ENCODE measurements at places on chromosomes 12 and 14.

DNA sequence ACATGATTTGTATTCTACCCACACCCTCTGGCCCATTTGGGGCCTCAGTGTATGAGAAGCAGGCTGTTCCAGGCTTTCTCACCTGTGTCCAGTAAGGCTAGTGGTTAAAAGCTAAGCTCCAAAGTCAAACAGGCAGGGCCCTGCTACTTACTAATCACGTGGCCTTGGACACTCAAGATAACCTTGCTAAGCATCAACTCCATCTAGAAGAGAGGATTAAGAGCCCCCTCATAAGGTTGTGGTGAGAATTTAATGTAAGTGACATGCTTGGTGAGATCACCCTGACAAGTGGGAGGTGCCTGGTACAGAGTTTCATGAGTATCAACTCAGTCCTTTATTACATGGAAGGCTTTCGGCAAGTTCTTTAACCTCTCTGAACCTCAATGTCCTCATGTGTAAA is 17.8 kb downstream of the ACSM4 start:
- no peak for DNase-seq

GRCh38 chr12:105226219-105226618 is 9.8 kb downstream of the APPL2 start:
- no peak for DNase-seq

- peak; percentile 29 for DNase-seq
Observed at GRCh38 chr12:111298582-111299436, 70.1 kb downstream of the PHETA1 start.

- no peak for DNase-seq
Observed at GRCh38 chr12:45402288-45402687, 186.4 kb downstream of the ANO6 start.

DNA sequence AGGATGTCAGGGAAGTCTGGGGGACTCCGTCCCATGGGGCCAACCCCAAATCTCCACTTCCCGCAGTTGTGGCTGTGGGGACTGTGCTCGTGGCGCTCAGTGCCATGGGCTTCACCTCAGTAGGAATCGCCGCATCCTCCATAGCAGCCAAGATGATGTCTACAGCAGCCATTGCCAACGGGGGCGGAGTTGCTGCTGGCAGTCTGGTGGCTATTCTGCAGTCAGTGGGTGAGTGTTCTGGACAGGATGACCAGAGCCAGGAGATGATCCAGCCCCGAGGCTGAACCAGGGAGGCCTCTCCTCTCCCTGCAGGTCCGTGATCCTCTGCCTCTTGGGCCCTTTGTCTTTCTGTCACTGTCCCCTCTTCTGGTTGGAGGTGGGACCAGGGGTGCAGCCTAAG is 8.8 kb upstream of the IFI27 start:
- DNase-seq = no peak

DNA sequence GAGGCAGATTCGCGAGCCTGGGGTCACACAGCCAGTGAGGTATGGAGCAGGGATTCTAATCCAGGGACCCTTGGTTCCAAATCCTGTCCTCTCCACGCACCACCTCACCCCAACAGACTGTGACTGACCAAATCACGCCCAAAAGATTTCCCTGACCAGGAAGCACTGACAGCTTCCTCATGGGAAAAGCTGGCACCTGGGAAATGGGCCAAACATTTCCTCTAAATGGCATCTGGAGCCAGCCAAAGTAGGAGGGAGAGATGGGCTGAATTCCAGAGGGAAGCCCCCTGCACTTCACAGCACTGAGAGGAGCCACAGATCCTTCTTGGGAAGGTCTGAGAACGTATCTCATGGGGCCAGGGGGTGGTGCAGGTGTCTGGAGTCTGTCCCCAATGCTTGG is 28.8 kb downstream of the CCDC92 start:
- no peak for DNase-seq

DNA sequence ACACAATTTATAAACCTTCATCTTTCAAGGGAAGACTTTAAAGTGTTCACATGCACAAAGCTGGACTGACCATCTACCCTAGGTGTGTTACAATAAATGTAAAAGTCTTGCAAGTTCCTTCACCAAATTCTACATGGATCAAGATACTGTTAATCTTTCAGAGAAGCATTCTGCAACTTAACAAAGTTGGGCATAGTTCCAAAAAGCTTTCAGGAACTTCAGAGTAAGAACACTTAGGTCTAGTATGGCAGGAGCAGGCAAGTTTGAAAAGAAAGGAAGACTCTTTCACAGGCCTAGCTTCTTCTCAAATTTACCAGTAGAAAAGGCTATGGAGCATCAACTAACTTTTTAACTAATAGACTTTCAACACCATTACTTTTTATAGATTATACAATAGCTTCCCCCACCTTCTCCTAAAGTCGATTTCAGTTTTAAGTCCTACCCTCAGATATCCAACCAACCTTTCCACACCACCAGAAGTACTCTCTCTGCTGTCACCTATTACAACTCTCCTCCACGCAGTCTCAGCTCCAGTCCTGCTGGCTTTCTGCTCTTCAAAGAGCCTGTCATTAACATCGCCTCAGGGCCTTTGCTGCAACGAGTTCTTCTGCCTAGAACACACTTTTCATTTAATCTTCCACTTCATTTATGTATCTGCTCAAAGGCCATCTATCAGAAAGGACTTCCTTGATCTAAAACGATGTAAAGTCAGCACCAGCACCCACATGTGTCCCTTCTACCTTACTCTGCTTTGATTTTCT is 333.9 kb downstream of the CEP128 start:
- DNase-seq = no peak

GRCh38 chr12:109944561-109945359 is 44.7 kb downstream of the TCHP start:
- no peak for DNase-seq

DNA sequence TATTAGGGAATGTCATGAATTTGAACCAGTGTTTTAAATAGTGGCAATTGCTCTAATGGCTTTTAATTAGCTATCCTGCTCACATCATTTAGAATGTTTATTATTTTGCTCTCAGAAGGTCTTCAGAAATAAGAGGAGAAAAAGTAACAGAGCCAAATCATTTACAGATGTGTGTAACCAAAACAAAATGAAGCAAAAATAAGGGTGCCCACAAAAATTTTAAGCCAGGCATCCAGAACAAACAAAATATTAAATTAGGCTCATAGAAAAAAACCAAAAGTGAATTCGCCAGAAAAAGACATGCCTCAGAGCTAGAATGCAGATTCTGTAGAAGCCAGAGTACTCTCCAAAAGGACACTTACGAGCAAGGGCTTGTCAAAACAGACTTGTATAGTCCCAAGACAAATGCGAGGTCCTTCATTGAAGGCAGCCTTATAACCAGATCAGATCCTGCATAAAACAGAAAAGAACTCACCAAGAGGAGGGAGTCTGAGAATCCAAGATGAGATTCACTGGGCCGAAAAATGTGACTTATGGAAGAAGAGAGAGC is 20.2 kb upstream of the SERPINA1 start:
- no peak for DNase-seq

- DNase-seq = no peak
Observed at GRCh38 chr12:11879306-11879705, 191.4 kb upstream of the BCL2L14 start.

DNA sequence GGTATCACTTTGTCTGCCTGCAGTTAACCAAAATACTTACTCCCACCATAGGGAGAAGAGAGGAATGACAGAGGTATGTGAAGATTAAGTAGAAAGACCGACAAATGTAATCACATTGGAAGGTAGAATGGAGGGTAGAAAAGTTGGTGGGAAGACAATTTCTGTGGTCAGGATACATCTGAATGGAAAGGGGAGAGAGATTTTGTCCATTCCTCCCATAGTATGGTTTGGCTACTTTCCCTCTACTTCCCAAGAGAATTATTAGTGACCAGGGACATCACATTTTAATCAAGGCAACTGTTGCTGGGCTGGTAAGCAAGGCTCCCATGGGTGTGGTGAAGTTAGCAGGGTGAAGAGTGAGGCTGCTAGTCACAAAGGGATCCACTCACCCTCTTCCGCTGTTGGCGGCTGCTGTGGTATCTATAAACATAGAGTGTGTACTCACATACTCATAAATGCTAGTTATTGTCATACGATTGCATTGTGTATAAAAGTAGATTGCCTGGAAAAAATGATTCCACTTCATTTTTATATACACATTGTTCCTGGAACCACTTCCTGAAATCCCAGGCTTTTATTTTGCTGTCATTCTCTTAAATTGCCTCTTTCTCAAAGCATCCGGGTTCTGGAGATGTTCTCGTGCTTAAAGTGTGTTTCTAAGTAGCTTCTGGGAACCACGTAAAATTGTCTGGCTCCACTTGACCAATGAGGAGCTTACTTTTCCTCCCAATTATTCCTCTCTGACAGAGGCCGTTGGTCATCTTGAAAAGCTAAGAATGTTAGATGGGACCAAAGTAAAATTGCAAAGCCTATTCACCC is 413.1 kb downstream of the ZFP36L1 start:
- DNase-seq = no peak

DNA sequence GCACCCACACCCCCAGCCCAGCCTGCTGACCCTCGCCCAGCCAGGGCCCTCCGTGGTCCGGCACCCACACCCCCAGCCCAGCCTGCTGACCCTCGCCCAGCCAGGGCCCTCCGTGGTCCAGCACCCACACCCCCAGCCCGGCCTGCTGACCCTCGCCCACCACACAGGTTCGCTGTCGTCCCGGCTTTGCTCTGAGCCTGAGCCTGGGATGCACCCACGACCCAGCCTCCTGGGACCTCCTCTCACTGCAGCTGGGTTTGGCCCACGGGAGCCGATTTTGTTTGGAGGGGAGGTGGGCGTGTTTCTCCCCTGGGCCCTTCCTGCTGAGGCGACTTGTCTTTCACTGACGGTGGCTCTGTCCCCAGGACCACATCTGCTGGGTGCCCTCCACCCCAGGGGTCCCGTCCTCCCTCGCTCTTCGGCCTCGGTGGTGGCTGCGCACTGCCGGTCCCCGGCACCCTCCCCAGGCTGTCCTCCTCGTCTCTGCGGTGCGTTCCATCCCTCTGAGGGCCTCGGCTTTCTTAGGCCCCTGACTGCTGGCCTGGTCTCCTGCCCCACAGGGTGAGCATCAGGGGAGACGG is 83.8 kb downstream of the GALNT9 start:
- DNase-seq = no peak

DNA sequence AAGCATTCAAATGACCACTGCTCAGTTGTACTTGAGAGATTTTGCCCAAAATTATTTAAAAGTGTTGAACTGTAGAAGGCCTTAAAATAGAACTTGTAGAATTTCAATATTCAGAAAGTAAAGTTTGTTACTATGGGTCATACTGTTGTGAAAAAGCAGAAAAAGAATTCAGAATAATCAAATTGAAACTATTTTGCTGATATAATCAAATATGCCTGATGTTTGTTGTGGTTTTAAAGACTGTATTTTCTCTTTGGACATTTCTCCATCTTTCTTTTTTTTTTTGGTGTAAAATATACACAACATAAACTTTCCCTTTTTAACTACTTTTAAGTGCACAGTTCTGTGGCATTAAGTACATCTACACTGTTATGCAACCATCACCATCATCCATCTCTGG is 374.7 kb downstream of the APAF1 start:
- DNase-seq = no peak

- no peak for DNase-seq
Observed at GRCh38 chr12:107992870-107993451, 136.1 kb upstream of the WSCD2 start.

GRCh38 chr12:57473886-57474285 is 5.8 kb downstream of the ARHGAP9 start:
- DNase-seq = no peak

DNA sequence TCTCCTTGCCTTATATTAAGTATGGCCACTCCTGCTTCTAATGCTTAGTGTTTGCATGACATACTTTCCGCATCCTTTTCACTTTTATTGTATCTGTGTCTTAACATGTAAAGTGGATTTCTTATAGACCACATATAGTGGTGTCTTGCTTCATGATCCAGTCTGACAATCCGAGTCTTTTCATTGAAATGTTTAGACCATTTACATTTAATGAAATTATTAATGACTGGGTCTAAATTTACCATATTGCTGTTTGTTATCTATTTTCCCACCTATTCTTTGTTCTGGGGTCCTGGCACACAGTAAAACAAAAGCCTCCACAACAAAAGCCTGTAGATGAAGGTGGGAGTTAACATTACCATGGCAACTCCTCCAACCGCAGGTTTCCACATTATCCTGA is 22.9 kb downstream of the ERH start:
- DNase-seq = no peak

- DNase-seq = no peak
Observed at GRCh38 chr12:32047357-32048212, 59.1 kb upstream of the BICD1 start.

GRCh38 chr14:30443368-30444007 is 115.5 kb upstream of the G2E3 start:
- no peak for DNase-seq

- DNase-seq = no peak
Observed at GRCh38 chr14:104972301-104973134, 5.7 kb downstream of the AHNAK2 start.

- DNase-seq = no peak
Observed at GRCh38 chr12:95548056-95548538, 3.2 kb downstream of the USP44 start.

DNA sequence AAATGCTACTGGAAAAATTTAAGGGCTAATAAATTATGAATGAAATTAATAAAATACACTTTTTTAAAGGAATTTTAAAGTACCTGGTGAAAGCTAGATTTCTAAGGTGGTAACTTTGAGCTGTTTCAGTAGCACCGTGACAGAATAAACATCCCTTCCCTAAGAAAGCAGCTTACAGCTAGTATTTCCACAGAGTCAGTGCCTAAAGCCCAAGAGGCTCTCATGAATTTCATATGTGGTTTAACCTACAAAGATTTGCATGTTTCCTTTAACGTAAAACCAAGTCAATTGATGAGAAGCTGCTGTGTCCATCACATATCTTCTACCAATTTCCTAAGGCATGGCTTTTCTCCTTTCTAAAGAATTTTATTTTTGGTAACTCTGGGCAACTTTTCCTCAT is 56.8 kb downstream of the IFNG start:
- DNase-seq = no peak

DNA sequence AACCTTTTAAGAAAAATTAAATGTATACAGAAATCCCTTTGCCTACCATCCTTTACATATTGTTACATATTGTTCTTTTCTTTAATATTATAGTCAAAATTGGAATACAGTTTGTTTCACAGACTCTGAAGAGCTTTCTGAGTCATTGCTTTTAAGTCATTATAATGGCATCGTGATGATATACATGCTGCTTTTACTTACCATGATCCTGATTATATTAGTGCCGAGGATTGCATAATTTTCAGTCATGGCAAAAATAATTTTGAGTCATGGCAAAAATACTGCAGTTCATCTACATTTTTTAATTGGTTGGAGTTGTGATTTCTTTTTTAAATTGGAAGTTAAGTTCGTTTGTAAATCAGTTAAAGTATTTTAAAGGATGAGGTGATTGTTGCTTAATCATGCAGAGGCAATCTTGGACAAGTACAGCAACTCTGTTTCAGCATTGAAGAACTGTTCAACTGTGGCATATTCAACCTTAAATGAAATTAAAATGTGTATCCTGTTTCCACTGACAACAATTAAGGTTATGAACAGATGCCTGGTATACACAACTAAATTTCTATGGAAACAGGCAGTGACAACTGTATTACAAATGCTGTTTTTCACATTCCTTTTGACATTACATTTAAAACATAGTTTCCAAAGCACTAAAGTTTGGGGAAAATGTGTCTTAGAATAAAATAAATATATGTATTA is 142.3 kb downstream of the PCNX1 start:
- DNase-seq = no peak

Measured in left renal pelvis (tissue), 4 donors.